Sciatic nerve (tissue), 2 donors: ENCODE measurements at places on chromosomes 3 and 15. TPM values are rescaled to one million over a fixed set of nuclear protein-coding genes. Genes with fewer than 3 reads are reported as not detected.

The SNAP23 gene
- 75.7 TPM for total RNA-seq

The GPR27 gene
- total RNA-seq, result 6.0 TPM

The SLC6A1 gene
- total RNA-seq, result 10.9 TPM

GRCh38 chr3:169350228-169350627 is 313.3 kb downstream of the MECOM start:
- DNase-seq, result no peak

DNA sequence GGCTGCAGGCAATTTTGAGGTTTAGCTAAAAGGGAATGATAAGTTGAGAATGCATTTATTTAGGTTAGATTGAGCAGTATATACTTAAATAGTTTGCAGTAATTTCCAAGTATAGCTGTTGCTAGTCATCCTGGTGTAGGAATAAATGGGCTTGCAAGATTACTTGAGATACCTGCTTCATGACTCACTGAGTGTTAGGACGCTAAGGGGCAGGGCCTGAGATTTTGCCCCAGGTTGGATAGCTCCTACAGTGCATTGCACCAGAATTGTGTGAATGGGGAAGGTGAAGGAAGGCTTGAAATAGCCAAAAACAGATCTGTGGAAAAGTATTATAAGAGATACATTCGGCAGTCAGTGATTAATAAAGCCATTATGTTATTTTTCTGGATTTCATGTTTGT is 72.8 kb downstream of the KCNH8 start:
- DNase-seq, result no peak

GRCh38 chr15:77742570-77742969 is 109.9 kb upstream of the LINGO1 start:
- no peak for DNase-seq

DNA sequence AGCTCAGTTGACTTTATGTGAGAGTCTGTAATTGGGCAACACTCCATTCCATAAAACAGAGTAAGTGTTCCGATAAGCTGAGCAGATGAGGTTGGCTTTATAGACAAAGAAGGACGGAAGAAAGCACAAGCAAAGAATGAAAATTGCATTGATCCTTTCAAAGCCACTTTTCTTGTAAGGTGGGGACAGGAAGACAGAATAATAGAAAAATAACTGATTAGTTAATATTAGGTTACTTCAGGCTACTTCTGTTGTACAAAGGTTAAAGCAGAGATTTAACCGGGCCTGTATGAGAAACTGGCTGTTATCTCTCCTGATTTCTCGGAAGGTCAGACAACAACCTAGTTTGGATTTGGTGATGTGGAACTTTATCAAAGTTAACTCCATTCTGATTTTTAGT is 15.5 kb upstream of the GPR160 start:
- DNase-seq, result no peak

- DNase-seq, result no peak
Observed at GRCh38 chr3:119211193-119211592, 29.5 kb downstream of the B4GALT4 start.

DNA sequence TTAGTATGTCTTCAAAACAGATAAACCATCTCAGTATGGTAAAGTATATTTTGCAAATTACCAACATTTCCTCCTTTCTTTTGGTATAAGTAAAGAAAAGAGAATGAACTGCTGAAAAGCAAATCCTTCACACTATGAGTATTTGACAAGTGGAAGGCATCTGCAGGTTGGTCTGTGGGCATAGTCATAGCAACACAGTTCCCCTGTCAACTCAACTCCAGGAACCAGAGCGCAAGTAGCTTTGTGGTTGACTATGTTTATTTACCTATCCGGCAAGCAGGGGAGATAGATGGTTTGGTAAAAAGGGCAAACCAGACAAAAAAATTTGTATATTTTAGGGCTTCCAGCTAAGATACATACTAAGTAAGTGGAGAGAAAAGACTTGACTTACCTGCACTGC is 88.3 kb upstream of the PPIB start:
- DNase-seq, result no peak

DNA sequence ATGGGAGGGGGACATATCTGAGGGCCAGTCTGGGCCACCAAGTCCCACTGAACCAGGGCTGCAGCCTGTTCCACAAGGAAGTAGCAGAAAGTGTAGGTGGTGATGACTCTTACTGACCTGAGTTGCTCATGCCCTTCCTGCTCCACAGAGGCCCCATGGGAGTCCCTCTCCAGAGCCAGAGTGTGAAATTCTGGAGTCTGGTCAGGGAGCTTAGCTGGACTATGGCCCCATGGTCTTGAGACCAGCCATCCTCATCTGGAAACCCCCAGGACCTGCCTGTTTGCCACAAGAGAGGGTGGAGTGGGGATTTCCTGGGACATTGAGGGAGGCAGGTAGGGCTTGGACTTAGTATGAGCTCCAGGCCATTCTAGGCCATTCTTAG is 3.0 kb downstream of the SPINT1 start:
- no peak for DNase-seq

DNA sequence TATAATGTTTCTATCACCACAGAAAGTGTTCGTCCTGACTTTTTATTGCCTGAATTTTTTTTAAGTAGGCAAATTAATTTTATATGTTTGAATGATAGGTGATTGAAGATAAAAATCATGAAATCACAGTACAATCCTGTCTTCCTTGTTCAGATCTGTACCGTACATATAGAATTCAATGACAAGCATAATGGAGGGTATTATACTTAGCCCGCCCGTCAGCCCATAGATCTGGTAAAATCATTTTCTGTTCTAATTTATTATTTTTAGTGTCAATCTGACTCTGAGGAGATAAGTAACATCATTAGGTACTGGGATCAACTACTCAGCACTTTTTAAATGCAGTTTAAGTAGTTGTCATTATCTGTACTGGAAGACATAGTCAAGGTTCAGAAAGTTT is 269.9 kb downstream of the NR2F2 start:
- DNase-seq, result no peak

- no peak for DNase-seq
Observed at GRCh38 chr15:42121682-42122081, 27.3 kb upstream of the PLA2G4D start.

DNA sequence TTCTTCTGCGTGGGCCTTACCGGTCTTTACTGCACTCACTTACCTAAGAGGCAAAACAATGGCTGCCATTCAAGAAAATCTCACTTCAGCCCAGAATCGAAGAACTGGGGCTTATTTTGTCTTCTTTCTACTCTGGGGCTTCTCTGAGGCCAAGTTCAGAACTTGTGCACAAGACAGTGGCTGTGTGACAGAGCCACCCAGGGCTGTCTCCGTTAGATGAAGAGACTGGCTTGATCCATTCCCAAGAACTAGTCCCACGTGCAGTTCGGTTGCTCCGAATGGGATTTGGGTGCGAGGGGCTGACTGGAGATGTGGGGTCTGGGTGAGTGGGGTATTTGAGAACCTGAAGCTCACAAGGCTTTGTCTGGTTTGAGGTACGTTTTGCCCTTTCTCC is 795 bp upstream of the TCF12 start:
- no peak for DNase-seq

DNA sequence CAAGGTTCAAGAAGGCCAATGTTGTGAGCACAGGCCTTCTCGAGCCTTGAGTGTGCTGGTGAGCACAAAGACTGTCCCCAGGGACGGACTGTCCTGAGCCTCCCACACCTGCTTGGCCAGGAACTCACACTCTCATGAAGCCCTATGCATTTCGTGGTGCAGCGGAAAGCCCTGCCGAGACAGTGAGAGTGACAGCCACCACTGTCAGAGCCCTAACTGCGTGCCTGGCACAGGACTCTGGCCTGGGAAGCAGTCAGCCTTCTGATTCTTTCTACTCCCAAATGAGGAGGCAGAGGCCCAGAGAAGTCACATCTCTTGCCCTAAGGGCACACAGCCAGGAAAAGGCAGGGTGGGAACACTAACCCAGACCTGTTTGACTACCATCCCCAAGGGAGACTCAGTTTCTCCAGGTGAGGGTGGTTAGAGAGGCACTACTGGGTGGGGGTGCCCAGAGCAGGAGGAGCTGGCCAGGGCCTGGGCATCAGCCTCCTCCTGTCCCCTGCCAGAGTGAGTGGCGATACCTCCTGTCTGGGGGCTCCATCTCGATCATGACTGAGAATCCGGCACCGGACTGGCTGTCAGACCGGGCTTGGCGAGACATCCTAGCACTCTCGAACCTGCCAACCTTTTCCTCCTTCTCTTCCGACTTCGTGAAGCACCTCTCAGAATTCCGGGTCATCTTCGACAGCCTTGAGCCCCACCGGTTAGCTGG is 50.8 kb downstream of the SEMA3G start:
- DNase-seq, result no peak

GRCh38 chr3:130950124-130950523 is 56.2 kb downstream of the ATP2C1 start:
- DNase-seq, result no peak

DNA sequence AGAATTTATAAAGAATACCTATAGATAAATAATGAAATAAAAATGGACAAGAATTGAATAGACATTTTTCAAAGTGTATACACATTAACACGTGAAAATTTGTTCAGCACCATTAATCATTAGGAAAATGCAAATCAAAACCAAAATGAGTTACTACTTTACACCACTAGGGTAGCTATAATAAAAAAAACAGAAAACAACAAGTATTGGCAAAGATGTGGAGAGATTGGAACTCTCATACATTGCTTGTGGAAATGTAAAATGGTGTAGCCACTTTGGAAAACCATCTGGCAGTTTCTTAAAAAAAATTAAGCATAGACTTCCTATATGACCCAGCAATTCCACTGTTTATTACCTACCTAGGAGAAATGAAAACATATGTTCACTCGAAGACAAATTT is 172.8 kb upstream of the P2RY1 start:
- no peak for DNase-seq

DNA sequence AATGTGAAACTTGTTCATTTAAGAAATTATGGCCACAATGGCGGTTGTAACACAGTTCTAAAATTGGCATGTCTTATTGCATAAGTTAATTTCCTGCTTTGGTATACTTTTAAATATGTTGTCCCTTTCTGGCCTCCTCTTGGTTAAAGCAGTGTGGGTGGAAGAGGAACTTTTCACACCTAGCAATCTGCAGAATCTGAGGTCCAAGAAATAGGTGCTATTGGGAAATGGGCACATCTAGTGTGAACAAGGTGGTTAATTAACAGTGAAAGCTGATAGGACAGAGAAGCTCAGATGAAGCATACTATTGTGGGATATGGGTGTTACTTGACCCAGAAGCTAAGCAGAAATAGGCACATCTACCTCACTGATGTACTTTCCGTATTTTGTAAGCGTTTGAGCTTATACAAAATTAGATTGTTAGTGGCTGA is 10.6 kb downstream of the CMC1 start:
- DNase-seq, result no peak

DNA sequence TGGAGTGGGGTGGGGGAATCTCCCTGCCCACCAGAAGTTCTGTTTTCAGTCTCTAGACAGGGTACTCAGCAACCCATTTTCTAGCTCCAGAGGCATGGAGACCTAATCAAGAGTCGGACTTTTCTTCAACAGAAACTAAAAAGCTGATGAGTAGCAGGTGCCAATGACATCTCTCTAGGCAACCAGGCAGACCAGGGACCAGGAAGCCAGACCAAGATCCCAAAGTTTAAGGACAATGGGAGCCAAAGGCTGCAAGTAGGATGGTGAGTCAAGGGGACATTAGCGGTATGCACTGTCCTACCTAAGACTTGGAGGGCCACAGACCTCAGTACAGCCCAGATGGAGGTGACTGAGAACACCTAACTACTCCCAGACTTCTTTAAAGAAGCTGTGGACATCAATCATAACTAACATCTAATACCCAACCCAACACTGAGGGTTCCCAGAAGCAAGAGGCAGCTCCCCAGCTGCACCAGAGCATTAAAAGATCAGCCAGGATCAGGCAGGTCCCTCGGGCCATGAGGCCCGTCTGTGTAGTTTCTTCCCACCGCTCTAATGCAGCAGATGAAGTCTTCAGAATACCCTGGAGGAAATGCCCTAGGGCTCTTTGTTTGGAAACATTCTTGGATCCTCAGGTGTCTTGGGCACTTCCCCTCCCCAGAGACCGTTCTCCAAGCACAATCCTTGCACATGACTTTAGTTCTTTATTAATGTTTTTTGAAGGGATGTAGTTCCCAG is 979 bp downstream of the CCDC71 start:
- no peak for DNase-seq

- no peak for DNase-seq
Observed at GRCh38 chr3:138812806-138813205, 21.9 kb downstream of the PIK3CB start.

DNA sequence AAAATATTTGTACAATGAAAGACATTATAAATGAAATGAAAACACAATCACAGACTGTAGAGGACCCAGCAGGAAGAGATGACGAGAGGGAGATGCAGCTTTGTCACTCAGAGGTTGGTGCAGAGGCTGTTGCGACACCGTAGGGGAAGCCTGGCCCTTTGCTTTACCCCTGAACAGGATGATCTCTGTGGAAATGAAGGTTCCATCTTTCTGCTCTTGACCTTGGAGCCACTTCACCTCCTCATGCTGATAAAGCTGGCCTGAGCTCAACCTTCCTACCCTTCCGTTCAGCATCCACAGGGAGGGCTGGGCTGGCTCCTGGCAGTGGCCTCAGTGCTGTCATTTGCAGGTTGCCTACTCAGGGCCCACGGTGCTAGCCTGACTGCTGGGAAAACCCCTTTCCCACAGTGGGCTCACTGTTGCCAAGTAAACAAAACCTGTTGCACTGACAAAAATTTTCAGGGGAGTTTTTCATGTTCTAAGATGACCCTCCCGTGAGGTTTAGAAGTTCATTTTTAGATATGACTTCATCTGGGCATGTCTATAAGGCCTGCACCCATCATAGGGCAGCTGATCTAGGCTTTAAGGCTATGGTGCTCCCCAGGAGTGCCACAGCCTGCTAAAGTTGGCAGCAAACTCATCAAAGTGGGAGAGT is 3.0 kb upstream of the CD80 start:
- DNase-seq, result no peak
